Left colon (tissue), 2 donors: ENCODE measurements at places on chromosomes 12 and 14. TPM values are rescaled to one million over a fixed set of nuclear protein-coding genes. Genes with fewer than 3 reads are reported as not detected.

LTB4R gene
- 4.3 TPM for total RNA-seq

NKX2-8 gene
- total RNA-seq: not detected

DDX24 gene
- 106 TPM for total RNA-seq

ACOT6 gene
- total RNA-seq: not detected

MIP gene
- not detected for total RNA-seq

GUCY2C gene
- 82.8 TPM for total RNA-seq

HOXC6 gene
- not detected for total RNA-seq

ASCL1 gene
- total RNA-seq: 0.12 TPM

TCL1B gene
- total RNA-seq: not detected

RIMBP2 gene
- 6.0 TPM for total RNA-seq

PPP4R3A gene
- total RNA-seq: 74.5 TPM

IFI27 gene
- 498 TPM for total RNA-seq

GPX2 gene
- total RNA-seq: 672 TPM

SYCP3 gene
- total RNA-seq: 0.15 TPM

GRIN2B gene
- total RNA-seq: 0.78 TPM

SERPINA3 gene
- 16.9 TPM for total RNA-seq

LUM gene
- 64.1 TPM for total RNA-seq

NXPH4 gene
- not detected for total RNA-seq

TMCC3 gene
- total RNA-seq: 65.4 TPM

TRMT61A gene
- 10.6 TPM for total RNA-seq

KLHL33 gene
- 0.31 TPM for total RNA-seq

ACVRL1 gene
- 214 TPM for total RNA-seq

NFATC4 gene
- total RNA-seq: 17.4 TPM

METTL25 gene
- 15.2 TPM for total RNA-seq

LETMD1 gene
- total RNA-seq: 57.5 TPM

MORN3 gene
- total RNA-seq: not detected

ACOT4 gene
- 2.3 TPM for total RNA-seq

SERPINA12 gene
- not detected for total RNA-seq

RFC5 gene
- total RNA-seq: 8.5 TPM

SART3 gene
- total RNA-seq: 47.9 TPM

RAPGEF3 gene
- total RNA-seq: 9.7 TPM

JPH4 gene
- 0.21 TPM for total RNA-seq

KRT3 gene
- total RNA-seq: not detected

FAM90A1 gene
- total RNA-seq: 0.11 TPM

MYL2 gene
- total RNA-seq: not detected

RNASE3 gene
- not detected for total RNA-seq

NTN4 gene
- 25.3 TPM for total RNA-seq

KRT2 gene
- total RNA-seq: not detected

SIX1 gene
- not detected for total RNA-seq

GATC gene
- 32.7 TPM for total RNA-seq

SCN8A gene
- 4.9 TPM for total RNA-seq

ZFHX2 gene
- total RNA-seq: 1.9 TPM

SLC38A2 gene
- 220 TPM for total RNA-seq

OR4E2 gene
- total RNA-seq: not detected

AICDA gene
- not detected for total RNA-seq

PROX2 gene
- total RNA-seq: not detected
